HFF-Myc (cell line): ENCODE measurements at places on chromosomes 4 and X.

- DNase-seq: no peak
These were observed 1.7 kb downstream of the SAT1 start for GRCh38 chrX:23784470-23785331.

GRCh38 chr4:174813292-174813691, 15.8 kb downstream of the GLRA3 start:
- no peak for DNase-seq

- DNase-seq: no peak
These were observed 86.3 kb upstream of the GABRA3 start for GRCh38 chrX:152537373-152537772.

DNA sequence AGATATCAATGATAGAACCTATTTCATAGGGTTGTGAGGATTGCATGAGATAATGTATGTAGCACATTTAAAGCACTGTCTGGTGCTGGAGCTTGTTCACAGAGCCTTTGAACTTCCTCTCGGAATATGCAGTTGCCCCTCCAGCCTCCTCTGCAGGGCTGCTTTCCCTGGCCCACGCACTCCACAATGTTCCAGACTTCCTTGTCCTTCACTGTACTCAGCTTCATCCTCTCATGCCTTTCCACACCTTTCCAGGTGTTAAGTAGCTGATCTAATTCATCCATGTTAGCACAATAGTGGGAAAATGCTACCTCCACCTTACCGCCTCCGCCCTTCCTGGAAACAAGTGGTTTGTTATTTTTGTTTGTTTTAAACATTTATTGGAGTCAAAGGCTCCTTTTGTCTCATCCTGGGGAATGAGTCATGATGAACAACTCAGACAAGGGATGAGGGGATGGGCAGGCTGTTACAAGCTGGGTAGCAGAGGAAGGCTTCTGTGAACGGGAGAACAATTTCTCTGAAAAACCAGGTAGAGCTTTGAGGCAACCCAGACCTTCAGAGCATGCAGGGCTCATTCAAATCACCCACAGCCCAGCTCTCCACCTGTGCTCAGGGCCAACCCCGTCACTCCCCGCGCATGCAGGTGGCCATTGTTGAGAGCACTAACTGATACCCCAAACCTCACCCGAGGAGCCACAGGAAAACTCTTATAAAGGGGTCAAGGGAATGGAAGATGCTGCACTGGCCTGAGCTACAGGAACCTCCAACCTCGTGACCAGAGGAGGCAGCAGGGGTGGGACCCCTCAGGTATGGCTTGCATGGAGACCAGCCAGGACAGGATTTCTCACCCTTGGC, 84.9 kb upstream of the TBL1X start:
- DNase-seq: peak; percentile 25

DNA sequence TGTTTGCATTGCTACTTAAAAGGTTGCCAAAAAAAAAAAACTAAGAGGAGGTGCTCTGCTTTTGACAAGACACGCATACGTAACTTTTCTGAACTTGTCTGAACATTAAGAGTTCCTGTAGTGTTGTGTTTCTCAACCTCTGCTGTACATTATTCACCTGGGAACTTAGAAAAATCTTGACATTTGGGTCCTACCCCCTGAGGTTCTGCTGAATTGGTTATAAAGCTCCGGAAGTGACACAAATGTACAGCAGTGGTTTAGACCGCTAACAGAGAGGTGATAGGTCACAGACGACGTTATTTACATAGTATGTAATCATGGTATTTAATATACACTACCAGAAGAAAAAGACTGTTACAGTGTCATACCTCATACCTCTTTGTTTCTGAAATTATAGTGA, 61.1 kb downstream of the CPEB2 start:
- no peak for DNase-seq
